ENCODE measurements at places on chromosomes 3 and 15.

DNA sequence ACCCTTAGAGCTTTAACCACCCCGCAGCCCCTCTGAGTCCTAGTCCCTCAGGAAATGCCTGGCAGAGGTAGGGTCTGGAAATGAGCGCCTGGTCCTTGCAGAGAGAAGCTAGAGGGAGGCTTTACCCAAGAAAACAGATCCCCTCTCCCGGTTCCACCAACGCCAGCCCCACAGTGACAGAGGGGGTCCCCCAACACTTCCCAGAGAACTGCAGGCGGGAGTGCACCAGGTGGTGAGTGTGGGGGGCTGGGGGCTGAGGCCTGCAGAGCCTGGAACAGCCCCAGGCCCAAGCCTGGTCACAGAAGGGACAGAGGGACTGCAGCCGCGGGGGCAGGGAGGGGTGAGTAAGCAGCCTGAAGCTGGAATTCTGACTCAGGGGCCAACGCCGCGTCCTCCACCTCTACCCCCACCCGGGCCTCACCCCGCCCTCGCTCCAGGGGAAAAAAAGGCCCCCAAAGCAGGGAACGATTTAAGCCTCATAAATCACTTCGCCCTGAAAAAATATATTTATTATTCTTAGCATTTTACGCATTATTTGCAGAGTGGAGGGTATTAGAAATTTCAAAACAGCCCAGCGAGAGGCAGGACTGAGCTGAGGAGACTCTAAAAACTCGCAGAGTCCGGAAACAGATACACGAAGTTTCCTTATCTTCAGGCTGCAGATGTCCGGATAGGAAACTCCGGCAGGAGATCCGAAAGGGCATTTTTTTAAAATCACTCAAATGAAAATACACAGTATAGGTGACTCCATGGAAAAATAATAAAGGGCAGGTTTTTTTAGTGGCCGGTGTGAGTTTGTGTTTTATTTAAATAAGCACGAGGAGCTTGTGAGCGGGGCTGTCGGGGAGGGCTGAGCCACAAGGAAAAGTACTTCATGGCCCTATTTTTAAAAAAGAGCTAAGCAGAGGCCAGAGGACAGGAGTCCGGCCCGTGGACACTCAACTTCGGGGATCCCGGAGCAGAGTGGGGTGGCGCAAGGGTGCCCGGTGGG, 10.0 kb downstream of the GATA2 start:
- no peak for DNase-seq

DNA sequence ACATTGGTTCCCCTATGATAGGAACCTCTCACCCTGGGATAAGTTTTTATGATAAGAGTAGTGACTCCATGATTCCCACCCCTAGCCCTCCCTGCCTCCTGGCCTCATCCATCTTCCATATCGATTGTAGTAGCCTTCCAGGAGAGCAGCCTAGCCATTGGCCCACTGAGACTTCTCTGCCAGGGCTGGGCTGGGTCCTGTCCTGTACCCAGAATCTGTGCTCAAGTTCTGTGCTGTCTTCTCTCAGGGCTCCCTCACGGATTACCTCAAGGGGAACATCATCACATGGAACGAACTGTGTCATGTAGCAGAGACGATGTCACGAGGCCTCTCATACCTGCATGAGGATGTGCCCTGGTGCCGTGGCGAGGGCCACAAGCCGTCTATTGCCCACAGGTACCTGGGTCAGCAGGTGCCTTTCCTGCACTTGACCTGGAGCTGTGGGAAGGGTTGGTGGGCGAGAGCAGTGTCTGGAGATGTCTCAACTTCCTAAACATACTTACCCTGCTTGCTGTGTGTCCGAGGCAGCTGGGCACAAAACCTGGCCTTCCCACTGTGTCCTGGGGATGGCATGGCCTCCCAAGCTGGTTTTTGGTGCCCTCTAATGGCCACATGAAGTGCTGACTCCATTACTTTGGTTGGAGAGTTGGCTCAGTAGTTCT, 16.6 kb upstream of the EXOG start:
- peak; percentile 8 for DNase-seq

GRCh38 chr15:61755467-61755866, 304.8 kb downstream of the VPS13C start:
- no peak for DNase-seq

- no peak for DNase-seq
Measured at GRCh38 chr3:130582457-130583153, 65.6 kb downstream of the COL6A6 start.

- DNase-seq = no peak
Measured at GRCh38 chr3:120597445-120598049, 1.4 kb downstream of the NDUFB4 start.

GRCh38 chr15:34128898-34129297, 27.0 kb downstream of the PGBD4 start:
- DNase-seq = no peak

- DNase-seq = no peak
Measured at GRCh38 chr3:39173318-39174125, 18.9 kb downstream of the XIRP1 start.

- no peak for DNase-seq
Measured at GRCh38 chr3:31767920-31768319, 213.1 kb downstream of the OSBPL10 start.

- DNase-seq = no peak
Measured at GRCh38 chr3:128222796-128223385, 69.6 kb downstream of the EEFSEC start.

GRCh38 chr15:79257454-79257853, 25.1 kb upstream of the ANKRD34C start:
- no peak for DNase-seq

DNA sequence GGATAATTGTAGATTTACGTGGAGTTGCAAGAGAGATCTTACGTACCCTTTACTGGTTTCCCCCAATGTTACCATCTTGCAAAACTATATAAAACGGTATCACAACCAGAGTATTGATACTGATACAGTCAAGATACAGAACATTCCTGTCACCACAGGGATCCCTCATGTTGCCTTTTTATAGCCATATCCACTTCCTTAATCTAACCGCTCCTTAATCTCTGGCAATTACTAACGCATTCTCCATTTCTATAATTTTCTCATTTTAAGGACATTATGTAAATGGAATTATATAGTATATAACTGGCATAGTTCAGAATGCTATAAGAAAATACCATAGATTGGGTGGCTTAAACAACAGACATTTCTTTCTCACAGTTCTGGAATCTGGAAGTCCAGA, 61.1 kb downstream of the SEC22A start:
- no peak for DNase-seq

GRCh38 chr15:60392601-60392985, 5.2 kb downstream of the ANXA2 start:
- no peak for DNase-seq

DNA sequence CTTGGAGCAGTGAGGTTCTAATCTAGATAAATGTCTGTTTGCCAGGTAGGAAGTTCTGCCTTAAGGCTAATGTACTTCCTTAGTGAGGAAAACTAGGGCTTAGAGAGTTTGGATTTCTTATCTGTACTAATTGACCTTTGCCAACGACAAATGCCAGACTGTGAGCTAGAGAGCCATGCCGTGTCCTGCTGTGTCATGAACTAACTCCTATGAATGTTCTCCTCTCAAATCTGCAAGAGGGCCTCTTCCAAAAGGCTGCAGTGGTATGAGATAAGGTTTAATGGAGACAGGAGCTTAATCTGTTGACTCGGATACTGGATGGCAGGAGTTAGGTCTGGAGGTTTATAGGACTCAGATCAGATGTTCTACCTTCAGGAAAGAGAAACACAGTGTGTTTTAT, 524.9 kb downstream of the NTRK3 start:
- DNase-seq = no peak

GRCh38 chr3:13850161-13850945, 29.5 kb downstream of the WNT7A start:
- DNase-seq = no peak

DNA sequence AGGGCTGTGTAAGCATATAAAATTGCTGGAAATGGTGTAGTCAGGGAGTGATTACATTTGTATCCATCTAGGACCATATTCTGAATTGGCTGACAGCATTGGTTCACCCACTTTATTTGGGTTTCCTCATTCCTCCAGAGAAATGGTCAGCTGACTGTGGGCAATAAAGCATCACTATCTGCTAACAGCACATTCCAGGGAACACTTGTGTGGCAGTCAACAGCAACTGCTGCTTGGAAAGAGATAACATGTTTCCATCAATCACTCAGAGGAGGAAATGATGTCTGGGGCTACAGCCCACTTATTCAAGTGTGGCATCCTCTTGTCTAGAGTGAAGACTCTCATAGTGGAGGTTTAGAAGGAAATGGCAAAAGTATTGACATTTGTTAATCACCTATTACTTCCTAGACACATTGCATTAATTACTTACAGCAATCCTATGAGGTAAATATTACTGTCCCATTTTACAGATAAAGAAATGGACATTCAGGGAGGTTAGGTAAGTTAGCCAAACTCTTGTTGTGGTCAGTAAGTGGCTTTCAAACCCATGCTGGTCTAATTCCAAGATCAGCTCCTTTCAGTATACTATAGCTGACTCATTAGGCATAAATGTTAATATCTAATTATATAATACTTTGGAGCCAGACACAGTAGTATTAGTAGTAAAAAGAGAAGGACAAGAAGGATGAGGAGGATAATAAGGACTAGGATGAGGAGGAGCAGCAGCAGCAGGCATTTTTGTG, 247.8 kb downstream of the ALCAM start:
- no peak for DNase-seq

GRCh38 chr3:11803977-11804892, 42.5 kb downstream of the TAMM41 start:
- DNase-seq = peak; percentile 7

DNA sequence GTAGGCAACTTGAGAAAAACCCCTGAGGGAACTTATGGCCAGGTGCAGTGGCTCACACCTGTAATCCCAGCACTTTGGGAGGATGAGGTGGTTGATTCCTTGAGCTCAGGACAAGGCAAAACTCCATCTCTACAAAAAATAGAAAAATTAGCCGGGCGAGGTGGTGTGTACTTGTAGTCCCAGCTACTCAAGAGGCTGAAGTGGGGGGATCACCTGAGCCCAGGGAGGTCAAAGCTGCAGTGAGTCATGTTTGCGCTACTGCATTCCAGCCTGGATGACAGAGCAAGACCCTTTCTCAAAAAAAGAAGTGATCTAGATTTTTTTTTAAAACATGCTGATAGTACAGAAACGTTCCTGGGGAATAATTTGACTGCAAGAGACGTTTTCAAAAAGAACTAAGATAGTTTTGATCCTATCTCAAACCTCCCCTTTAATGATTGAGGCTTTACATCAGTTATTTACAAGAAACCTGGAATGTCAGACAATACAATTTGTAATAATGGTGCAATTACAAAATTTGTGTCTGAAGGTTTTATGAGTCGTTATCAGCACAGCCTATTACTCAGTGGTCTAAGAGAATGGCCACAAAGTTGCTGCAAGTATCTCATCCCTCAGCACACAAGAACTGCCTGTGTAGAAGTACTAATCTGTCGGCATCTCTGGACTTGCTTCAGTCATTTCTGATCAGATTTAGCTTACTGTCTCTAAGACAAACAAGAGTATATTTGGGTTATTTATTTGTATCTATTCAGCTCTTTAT, 32.2 kb upstream of the KLHL25 start:
- no peak for DNase-seq

- no peak for DNase-seq
Measured at GRCh38 chr15:46525984-46526725, 891.3 kb downstream of the SQOR start.

DNA sequence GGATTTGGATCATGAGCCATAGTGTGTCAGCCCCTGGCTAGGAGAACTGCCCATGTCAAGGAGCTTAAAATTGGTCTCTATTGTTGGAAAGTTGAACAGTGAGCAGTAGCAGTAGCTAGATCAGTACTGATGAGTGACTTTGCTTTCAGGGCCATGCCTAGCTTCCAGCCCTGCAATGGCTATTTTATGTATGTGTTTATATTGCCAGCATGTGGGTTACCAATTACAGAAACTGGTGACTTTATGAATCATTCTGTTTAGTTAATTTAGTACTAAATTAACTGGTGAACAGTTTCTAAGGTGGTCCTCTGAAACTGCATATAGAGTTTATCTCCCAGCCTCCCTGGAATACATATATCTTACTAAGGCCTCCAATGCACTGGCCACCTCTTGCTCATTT, 908.1 kb upstream of the ALCAM start:
- no peak for DNase-seq

- no peak for DNase-seq
Measured at GRCh38 chr3:113148284-113148683, 63.1 kb upstream of the BOC start.

GRCh38 chr3:25142609-25143355, 285.3 kb upstream of the RARB start:
- DNase-seq = no peak

- DNase-seq = no peak
Measured at GRCh38 chr3:24713516-24713915, 218.9 kb upstream of the THRB start.

DNA sequence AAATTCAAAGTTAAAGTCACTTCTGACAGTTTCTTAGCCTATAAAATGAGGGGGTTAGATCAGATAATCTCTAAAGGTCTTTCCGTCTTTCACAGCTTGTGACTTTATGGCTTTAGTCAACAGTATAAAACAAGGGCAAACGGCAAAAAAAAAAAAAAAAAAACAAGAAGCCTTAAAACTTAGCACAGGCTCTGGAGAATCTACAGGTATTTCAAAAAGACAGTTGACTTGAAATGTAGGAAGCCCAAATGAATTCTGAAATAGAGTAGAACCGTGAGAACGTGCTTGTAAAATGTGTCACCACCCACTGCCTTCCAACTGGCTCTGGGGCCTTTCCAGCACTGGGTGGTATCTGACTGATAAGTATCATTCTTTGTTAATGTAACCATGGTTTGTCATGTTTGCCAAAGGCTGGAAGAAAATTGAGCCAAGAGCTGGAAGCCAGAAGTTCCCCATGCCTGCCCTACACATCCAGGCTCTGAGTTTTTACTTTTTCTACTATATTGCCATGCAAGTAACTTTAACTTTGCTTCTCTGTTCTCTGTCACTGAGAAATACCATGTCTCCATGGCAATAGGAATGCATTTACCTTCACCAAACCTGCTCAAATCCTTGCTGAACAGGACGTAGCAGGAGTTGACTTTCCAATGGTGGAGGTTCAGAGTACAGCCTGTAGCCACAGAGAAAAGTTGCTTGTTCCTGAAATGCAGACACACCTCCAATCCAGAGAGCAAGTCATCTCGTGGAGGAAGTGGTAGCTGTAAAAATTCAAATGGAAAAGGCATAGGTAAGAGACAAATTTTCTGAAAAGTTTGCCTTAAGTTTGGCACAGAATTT, 35.8 kb upstream of the THSD4 start:
- no peak for DNase-seq

- DNase-seq = no peak
Measured at GRCh38 chr3:179299999-179300613, 22.7 kb upstream of the ZNF639 start.

DNA sequence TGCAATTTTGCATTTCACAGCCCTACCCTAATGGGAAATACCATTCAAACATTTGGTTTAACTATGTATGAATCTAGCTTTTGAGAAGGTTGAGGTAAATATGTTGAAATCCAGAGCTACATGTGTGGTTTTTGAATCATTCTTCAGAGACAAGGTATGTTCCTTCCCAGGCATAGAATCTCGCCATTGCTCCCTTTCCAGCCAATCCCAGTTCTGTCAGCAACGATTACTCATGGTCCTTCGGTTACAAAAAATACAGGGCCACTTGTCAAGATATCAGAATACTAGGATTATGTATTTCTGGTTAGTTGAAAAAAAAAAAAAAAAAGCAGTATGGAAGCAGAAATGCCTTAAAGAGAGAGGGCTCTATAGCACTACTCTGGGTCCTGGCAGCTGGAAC, 182.4 kb downstream of the RBMS3 start:
- no peak for DNase-seq

GRCh38 chr3:17749281-17749680, 6.8 kb upstream of the TBC1D5 start:
- DNase-seq = no peak

- DNase-seq = no peak
Measured at GRCh38 chr3:96354742-96355141, 459.7 kb upstream of the EPHA6 start.
